HS-27A (cell line): ENCODE measurements at places on chromosomes 7 and 10.

DNA sequence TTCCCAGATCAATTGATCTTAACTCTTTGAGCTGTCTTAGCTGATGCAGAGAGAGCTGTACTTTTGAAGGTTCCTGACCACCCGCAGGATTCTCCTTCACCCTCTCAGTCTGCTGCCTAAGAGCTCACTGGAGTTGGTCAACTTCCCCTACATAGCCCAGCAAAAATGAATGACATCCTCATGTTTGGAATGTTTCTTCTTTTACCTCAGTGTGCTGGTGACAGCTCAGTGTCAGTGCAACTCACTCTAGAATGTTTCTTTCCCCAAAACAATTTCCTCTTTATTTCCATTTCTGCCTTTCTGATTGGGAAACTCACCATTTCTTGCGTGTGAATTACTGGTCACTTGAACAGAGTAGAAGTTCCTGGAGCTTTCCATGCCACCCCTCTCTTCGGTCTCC, 48.7 kb downstream of the LSMEM1 start:
- DNase-seq = no peak

- no peak for DNase-seq
Measured at GRCh38 chr10:93086289-93086688, 12.6 kb downstream of the CYP26A1 start.

GRCh38 chr10:126268013-126268920, 120.0 kb downstream of the ADAM12 start:
- no peak for DNase-seq

- DNase-seq = no peak
Measured at GRCh38 chr10:31816318-31816717, 112.3 kb downstream of the ARHGAP12 start.

- DNase-seq = no peak
Measured at GRCh38 chr10:21183025-21183424, 285.9 kb upstream of the NEBL start.

DNA sequence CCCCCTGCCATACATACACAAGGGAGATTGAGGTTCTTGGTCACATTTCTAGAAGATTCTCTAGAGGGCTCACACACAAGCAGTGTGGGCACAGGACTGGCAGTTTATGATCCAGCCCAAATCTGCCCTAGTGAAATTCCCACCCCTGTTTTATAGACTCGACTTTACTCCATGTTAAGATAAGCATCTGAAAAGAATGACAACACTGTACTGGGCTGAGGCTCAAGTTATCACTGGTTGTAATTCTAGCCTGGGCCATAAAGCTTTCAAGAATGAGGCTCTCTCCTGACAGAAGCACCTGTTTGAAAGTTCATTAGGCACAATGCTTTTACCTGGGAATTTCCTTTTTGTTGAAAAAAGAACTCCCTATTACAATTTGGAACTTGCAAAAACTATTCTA, 195.6 kb upstream of the GLI3 start:
- no peak for DNase-seq

DNA sequence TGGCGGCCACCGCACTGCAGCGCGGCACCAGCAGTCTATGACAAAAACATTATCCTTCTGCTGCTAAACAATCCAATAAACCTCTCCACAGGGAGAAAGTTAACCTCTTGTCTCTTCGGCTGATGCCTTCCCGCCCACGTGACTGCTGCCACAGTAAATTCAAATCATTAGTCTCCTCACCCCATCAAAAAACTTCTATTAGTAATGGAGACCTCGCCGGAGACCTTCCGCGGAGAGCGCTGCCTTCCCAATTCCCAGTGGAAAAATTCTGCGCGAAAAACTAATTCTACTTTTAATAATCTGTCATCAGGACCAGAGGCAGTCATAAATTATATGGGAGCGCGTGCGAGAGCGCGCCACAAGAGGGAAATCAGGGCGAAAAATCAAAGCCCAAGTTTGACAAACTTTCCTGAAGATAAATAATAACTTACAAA, 90.0 kb upstream of the PAX2 start:
- no peak for DNase-seq

- no peak for DNase-seq
Measured at GRCh38 chr7:12570534-12571461, at the start of gene SCIN. Gene SCIN, plus strand, starts transcription at chr7:12570720. Its CDS starts 67 bp downstream, at chr7:12570787.

GRCh38 chr7:18177815-18178660, 150.4 kb upstream of the PRPS1L1 start:
- no peak for DNase-seq

DNA sequence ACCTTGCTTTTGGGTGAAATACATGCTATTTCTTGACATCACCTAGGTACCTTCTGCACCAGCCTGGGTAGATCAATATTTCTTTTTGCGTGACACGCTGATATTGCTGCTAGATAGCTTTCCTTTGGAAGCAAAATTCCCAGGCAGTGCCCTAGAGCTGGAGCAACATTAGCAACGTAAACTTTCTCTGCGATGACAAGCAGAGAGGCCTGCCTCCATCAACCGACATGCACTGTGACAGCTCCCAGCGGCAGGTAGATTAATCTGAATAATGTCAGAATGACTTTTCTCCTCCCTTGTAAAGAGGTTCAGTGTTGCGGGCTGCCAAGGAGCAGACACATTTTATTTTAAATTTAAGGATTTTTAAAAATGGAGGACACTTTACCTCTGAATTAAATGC, 307.4 kb downstream of the GALNT17 start:
- DNase-seq = no peak

DNA sequence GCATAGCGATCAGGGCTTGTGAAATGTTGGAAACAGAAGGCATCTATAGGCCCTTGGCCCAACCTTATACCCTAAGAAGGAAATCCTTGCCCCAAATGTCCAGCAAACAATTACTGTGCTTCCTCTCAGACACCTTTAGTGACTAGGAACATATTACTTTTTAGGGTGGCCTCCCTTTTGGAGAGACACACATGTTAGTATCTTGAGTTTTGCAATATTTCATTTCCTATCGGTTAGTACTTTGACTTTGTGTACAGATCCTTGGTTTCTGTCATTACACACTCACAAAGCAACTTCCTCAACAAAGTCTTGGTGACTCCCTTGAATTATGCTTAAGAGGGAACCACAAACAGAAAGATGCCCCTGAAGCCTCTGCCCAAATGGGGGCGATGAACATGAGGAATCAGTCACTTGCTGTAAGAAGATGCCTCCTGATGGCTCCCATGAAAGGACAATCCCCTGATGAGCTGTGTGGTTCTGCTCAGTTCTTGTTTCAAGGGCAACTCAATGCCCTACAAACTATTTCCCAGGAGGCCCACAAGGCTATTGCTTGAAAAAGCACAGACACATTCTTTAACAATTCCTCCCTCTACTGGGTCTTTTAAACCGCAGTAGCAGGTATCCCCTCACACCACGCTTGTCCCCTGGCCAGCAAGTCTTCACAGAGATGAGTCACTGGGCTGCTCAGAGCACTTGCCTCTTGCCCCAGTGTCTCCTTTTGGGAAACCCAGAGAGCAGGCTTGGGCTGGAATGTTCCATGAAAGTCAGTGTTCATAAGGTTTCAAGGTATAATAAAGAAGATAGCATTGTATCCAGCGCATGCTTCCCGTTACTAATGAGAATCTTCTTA, 196.2 kb downstream of the FANK1 start:
- no peak for DNase-seq

- DNase-seq = no peak
Measured at GRCh38 chr7:646951-647350, 79.5 kb upstream of the DNAAF5 start.

DNA sequence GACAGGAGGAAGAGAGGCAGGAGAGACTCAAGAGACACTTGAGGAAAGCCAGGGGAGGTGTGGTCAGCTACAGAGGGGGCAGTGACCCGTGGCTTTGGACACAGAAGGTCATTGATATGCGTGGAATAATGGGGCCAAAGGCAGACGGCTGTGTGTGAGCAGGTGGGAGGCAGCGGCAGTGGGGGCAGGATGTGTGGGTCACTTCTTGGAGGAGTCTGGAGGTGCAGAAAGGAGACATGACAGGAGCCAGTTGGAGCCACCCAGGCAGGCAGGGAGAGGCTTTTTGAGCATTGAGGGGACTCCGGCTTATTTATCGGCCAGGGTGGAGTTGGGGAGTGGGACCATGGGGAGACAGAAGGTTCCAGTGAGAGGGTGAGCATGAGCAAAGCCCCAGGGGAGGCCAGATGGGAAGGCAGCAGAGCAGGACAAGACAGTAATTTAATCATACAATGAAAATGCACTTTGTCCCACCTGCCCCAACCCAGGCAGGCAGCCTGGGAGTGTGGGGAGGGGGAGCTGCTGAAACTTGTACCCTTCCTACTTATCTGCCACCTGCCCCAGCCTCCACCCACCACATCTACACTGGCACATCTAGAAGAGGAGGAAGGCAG, 5.0 kb downstream of the LDB3 start:
- no peak for DNase-seq

GRCh38 chr7:123367484-123368122, 166.8 kb downstream of the IQUB start:
- DNase-seq = no peak

DNA sequence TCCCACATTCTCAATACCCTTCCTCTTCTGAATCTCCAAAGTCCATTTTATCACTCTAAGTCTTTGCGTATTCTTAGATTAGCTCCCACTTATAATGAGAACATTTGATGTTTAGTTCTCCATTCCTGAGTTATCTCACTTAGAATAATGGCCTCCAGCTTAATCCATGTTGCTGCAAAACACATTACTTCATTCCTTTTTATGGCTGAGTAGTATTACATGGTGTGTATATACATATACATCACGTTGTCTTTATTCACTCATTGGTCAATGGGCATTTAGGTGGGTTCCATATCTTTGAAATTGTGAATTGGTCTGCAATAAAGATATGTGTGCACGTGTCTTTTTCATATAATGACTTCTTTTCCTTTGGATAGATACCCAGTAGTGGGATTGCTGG, 32.3 kb downstream of the GPR22 start:
- DNase-seq = no peak

DNA sequence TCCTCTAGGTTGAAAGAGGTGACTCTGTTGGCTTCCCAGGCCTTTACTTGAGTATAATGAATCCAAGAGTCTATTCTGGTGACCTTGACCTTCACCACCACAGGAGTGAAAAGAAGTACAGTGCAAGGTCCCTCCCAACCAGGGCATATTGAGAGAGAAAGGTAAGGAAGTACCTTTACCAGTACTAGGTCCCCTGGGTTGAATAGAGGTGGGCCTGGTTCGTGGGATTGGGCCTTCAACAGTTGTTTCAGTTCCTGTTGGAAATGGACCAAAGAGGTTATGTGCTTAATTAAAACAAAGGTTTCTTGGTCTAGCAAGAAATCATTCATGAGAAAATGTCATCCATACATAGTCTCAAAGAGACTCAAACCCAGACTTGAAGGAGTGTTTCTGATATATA, 6.4 kb upstream of the SFTPA1 start:
- DNase-seq = no peak

- DNase-seq = no peak
Measured at GRCh38 chr7:226281-226895, 34.0 kb downstream of the FAM20C start.

DNA sequence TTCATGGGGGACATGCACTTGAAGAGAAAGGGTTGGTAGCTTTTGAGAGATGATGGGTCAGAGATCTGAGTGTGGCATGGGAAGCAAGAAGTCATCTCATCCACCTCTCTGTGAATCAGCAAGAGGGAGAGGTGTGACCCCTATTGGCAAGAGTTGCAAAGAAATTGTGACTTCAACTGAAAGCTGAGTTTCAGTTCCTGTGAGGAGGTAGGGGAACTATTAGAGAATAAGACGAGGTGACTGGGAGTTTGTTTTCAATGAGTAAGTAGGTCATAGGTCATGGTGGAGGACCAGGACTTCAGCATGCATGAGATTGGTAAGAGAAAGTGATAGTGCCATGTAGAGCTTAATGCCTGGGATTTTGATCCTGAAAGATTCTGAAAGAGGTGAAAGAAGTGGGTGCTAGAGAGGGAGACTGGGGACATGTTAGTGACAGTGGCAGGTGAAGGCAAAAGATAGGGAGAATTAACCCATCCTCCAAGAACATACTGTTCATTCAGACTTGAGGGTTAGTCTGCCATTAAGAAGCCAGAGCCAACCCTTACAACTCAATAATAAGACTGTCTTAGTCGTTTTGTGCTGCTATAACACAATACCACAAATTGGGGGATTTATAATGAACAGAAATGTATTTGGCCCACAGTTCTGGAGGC, 75.5 kb upstream of the CAPZA2 start:
- DNase-seq = no peak

- DNase-seq = no peak
Measured at GRCh38 chr10:87579563-87579962, 74.9 kb downstream of the MINPP1 start.

DNA sequence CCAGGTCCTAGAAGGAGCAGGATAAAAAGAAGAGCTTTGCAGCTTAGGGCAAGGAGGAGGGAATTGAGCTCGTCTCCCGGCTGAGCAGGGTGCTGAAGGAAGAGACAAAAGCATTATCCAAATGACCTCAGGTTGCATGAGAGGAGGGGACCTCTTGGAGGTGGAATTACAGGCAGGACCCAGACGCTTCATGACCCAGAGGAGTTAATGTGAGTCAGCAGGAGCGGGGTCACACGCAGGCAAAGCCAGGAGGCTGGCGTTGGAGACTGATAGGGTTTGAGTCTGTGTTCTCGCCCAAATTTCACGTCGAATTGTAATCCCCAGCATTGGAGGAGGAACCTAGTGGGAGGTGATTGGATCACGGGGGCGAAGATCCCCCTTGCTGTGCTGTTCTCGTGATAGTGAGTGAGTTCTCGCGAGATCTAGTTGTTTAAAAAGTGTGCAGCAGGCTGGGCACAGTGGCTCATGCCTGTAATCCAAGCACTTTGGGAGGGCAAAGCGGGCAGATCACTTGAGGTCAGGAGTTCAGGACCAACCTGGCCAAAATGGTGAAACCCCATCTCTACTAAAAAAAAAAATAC, 63.7 kb upstream of the AUTS2 start:
- DNase-seq = no peak

DNA sequence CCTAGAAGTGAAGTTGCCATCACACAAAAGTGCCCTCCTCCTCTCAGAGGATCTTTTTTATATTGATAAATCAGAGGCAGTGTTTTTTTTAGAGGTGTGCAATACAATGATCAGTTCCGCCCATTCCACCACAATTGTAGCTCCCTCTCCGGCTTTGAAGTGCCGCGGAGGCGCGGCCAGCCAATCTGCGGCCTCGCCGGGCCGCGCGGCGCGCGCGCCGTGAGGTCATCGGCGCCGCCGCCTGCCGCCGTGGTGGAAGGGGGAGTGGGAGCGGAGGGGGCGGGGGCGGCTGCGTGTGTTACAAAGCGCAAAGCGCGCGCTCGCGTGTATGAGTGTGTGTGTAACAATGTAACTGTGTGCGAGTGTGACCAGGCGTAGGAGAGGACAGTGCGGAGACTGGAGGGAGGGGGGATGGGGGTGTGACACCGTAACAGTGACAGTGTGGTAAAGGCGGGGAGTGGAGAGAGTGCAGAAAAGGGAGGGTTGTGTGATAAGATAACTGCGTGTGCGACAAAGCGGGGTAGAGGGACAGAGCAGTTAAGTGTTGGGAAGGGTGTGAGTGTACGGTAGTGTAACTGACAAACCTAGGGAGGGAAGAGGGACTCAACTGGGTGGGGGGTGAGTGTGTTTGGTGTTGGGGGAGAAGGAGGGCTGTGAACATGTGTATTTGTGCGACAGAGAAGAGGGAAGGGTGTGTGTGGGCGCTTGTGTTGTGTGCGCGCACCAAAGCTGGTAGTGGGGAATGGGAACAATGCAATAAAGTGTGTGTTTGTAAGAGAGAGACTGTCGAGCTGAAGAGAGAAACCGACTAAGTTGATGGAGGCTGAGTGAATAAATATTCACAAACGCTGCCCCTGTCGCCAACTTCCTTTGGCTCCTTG, at the start of gene SP8:
Gene SP8 (minus strand): TSS at position 108 of the 881 bp plus-strand sequence. CDS start 88 bp downstream, at position 20.
- no peak for DNase-seq

- DNase-seq = no peak
Measured at GRCh38 chr10:42864575-42864974, 82.0 kb downstream of the BMS1 start.

- no peak for DNase-seq
Measured at GRCh38 chr7:77544518-77544917, 7.4 kb downstream of the PTPN12 start.

- no peak for DNase-seq
Measured at GRCh38 chr10:83959328-83959727, 180.0 kb upstream of the GHITM start.
